ENCODE measurements at places on chromosomes 3 and 15. TPM values are rescaled to one million over a fixed set of nuclear protein-coding genes. Genes with fewer than 3 reads are reported as not detected.

GRCh38 chr3:51968170-51968775, 1.0 kb upstream of the PCBP4 start:
- no peak for DNase-seq

- no peak for DNase-seq
Observed at GRCh38 chr3:38125305-38126120, 11.4 kb downstream of the ACAA1 start.

GRCh38 chr3:125651244-125651643, 55.9 kb upstream of the OSBPL11 start:
- peak; percentile 73 for DNase-seq

DNA sequence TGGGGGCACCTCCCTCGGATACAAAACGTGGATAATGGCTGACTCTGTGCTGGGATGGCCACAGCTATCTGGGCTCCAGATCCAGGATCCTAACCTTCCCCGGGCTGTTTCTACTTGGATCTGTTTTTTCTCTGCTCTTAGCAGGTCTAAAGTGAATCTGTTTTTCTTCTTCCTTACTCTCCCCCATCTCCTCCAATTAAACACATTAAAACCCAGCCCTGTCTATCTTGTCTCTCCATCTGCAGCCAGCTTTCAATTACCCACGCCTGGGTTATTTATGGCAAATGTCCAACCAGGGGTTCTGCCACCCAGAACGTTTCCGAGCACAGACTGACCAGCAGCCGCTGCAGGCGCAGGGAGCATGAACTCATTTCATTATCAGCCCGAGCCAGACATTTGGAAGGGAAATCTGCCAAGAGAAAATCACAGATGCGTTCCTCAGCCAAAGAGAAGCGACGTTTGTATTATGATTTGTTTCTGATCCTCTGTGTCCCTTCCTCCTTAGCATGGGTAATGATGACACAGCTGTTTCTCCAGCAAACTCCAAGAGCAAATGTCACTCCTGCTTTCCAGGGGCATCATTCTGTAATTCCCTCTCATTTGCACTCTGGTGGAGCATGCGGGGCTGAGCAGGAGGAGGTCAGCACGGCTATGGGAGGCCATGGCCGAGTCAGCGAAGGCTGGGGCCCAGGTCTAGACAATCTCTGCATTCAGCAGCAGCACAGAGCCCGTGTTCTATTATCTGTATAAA, 42.0 kb downstream of the UMPS start:
- no peak for DNase-seq

- no peak for DNase-seq
Observed at GRCh38 chr3:98733812-98734281, 29.3 kb upstream of the ST3GAL6 start.

- no peak for DNase-seq
Observed at GRCh38 chr3:169456900-169457299, 206.6 kb downstream of the MECOM start.

DNA sequence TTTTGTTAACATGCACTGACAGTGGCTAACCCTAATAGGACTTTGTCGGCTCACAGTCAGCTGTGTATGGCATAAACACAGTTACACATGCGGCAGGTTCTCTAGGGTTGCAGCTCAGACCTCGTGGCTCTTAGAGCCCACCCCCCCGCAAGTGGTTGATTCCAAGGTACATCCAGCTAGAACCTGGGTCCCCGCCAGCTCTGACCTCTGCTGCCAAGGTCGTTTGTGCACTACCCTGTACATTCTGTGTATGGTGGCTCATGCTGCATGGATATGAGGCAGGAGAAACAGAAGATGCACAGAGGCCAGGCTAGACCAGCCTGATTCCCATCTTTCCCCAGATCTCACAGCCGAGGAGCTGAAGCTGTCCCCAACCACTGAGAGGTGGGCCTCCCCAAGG, 25.9 kb downstream of the PRR20G start:
- no peak for DNase-seq

GRCh38 chr3:27279123-27279522, 90.1 kb downstream of the NEK10 start:
- DNase-seq = peak; percentile 10

- DNase-seq = no peak
Observed at GRCh38 chr15:40034186-40034946, 4.6 kb downstream of the SRP14 start.

- no peak for DNase-seq
Observed at GRCh38 chr15:31365032-31365654, 38.5 kb downstream of the KLF13 start.

DNA sequence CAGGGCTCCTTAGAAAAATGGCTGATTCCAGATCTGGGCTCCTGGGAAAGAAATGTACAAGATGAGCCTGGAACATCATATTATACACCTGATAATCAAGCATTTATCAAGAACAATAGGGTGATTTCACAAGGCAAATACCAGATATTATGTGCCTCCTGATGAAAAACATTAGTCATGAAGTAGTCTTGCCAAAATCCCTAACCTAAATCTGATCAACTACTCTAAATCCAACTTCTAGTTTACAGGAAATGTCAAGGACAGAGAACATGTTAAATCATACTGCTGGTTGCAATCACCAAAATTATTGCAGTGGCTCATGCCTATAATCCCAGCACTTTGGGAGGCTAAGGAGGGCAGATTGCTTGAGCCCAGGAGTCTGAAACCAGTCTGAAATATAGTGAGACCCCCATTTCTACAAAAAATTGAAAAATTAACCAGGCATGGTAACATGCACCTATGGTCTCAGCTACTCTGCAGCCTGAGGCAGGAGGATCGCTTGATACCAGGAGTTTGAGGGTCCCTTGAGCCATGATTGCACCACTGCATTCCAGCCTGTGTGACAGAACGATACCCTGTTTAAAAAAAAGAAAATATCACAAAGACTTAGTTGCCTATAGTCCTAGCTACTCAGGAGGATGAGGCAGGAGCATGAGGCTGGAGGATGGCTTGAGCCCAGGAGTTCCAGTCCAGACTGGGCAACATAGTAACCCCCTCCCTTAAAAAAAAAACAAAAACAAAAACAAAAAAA, 34.9 kb upstream of the ATP13A3 start:
- DNase-seq = peak; percentile 86

The PYDC2 gene
- not detected for total RNA-seq

The NPHP3 gene
- total RNA-seq = 10.1 TPM

The MYZAP gene
- 2.4 TPM for total RNA-seq

The NUP210 gene
- total RNA-seq = under 0.01 TPM
